ENCODE measurements at places on chromosomes 5 and 9. TPM values are rescaled to one million over a fixed set of nuclear protein-coding genes. Genes with fewer than 3 reads are reported as not detected.

DNA sequence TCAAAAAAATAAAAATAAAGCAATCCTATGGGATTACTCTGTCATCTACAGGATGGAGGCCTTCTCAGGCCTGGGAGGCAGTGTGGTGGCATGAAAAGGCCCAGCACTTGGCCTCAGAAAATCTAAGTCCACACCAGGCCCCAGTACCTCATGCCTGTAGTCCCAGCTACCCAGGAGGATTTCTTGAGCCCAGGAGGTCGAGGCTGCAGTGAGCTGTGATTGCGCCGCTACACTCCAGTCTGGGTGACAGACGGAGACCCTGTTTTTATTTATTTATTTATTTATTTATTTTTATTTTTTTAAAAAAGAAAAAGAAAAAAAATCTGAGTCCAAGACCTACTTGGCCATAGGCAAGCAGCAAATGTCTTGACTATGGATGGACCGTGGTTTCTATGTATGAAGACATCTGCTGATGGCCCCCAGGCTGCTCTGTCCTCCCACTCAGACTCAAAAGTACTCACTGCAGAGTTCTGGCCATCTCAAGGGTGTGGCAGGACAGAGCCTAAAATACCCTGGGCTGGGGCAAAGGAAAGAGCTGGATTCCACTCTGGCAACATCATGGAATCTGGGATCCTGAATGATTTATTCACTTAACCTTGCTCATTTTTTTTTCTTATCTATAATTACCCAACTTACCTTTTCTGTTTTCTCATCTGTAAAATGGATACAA, 55.0 kb downstream of the ARHGEF37 start:
- no peak for DNase-seq

- peak; percentile 82 for DNase-seq
Observed at GRCh38 chr5:50962934-50963872, 296.8 kb downstream of the PARP8 start.

GRCh38 chr5:102411-103043, 10.6 kb downstream of the PLEKHG4B start:
- DNase-seq: no peak

DNA sequence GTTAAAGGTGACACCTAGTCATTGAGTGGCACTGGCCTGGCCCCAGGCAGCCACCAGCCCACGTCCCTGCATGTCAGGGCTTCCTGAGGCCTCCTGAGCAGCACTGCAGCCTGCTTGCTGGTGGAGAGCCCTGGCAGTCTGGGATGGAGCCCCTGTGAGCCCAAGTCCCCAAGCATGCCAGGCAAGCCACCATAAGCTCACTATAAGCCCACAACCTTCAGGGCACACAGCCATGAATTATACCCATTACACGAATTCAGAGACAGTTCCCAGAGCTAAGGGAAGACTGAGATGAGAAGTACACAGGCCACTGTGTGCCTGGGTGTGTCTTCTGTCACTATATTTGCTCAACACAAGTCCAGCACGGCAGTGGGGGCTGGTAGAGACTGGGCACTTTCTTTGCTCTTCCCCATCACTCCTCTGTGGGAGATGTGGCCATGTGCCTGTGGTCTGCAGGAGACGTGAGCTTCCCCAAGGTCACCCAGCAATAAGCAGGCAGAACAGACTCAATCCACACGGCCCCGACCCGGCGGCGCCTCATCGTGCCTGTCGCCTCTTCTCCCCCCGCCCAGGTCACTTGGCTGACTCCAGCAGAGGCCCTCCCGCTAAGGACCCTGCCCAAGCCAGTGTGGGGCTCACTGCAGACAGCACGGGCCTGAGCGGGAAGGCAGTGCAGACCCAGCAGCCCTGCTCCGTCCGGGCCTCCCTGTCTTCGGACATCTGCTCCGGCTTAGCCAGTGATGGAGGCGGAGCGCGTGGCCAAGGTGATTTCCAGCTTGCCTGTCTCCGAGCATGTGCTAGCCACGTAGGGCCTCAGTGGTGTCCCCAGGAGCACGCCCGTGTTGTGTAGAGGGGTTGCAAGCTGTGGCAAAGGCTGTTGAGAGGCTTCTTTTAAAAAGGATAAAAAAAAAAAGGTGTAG, 114.8 kb downstream of the WNK2 start:
- no peak for DNase-seq

The HAND1 gene
- 9.2 TPM for total RNA-seq

DNA sequence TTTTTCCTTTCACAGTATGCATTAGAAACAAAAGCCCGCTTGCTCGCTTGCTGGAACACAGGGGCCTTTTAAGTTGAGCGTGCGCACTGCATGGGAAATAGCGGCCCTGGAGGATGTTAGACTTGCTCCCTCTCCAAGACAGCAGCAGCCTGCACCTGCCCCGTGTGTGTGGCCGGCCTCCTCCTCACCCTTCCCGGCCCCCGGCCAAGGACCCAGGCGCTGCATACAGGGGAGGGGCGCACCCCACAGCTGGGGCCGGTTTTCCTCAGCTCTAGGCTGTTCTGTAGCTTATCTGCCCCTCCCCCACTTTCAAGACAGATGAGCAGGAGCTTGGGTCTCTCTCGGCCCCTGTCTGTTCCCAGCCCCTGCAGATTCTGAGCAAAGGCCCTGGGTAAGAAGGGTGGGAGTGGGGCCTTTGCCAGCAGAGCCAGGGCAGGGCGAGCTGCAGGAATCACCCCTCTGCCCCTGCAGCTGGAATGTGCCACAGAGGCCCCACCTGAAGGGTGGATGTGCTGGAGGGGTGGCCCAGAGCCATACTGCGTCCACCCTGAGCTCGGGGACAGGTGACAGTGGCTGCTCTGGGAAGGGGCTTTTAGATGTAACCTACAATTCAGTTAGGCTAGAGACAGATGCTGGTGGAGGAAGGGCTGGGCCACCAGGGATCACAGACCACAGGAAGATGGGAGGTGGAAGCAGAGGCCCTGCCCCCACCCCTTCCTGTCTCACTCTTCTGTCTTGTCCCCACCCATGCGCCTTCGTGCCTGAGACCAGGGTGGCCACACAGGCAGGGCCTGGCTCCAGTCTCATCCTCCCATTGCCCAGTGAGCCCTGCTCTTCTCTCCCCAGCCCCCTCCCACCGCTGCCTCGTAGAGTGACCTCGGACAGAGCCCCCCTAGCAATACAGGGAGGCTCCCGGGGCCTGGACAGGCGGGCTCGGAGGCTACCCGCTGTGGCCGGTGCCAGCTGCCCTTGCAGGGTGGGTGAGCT, 132.4 kb downstream of the DAB2IP start:
- peak; percentile 9 for DNase-seq

The GFI1B gene
- total RNA-seq: 0.46 TPM
